Left lobe of liver (tissue), 2 donors: ENCODE measurements at places on chromosomes 16 and 17. TPM values are rescaled to one million over a fixed set of nuclear protein-coding genes. Genes with fewer than 3 reads are reported as not detected.
A peak's percentile ranks its signal among the peaks of the same experiment; 100 is the strongest.

C1QTNF1 gene
- 15.5 TPM for total RNA-seq

RUNDC3A gene
- total RNA-seq = not detected

TBC1D28 gene
- total RNA-seq = not detected

SYCE1L gene
- 0.65 TPM for total RNA-seq

PIK3R5 gene
- 3.3 TPM for total RNA-seq

ZFPM1 gene
- total RNA-seq = 14.6 TPM

MMP28 gene
- 0.45 TPM for total RNA-seq

DNA sequence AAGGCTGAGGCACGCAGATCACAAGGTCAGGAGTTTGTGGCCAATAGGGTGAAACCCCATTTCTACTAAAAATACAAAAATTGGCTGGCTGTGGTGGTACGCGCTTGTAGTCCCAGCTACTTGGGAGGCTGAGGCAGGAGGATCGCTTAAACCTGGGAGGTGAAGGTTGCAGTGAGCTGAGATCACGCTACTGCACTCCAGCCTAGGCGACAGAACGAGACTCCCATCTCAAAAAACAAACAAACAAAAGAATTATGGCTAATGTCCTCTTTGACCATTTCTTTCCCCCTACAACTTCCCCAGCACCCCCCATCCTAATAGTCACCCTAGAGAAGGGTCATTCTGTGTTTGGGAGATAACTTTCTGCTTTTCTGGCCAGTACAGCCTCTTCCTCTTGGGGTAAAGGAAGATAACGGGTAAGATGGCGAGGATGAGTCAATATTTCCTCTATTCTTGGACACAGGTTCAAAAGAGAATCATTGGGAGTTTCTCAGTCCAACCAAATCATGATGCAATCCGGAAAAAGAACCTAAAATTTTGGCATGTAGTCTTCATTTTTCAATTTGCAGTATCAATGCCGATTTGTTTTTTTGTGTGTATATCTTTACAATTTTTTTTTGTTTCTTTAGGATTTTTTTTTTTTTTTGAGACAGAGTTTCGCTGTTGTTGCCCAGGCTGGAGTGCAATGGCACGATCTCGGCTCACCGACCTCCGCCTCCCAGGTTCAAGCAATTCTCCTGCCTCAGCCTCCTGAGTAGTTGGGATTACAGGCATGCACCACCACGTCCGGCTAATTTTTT, 107.6 kb upstream of the MED13 start:
- no peak for DNase-seq

DNA sequence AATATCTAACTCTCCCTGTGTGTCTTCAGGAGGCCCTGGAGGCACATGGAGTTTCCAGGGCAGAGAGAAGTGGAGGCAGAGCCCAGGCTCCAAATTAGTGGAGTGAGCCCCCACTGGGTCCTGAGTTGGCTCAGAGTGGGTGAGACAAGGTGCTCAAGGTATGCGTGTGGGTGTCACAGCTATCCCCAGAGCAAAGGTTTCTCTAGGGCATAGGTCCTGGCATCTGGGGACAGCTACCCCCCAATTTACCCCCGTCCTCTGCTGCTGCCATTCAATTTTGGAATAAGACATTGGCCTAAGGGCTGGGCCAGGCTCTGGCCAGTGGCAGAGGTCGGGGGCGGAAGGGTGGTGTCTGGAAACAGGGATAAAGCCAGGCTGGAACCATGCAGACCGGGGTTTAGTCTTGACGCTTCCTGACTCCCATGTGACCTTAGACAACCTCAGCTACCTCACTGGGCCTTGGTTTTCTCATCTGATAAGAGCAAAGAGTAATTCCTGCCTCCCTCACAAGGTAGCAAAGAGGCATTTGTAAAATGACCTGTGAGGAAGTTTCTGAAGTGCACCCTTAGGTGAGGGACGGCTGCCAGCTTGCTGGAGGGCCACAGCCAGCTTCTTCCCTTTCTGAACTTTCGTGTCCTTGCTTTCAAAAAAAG, 78.2 kb upstream of the TMEM97 start:
- no peak for DNase-seq

GRCh38 chr17:50266384-50267073, 7.7 kb upstream of the TMEM92 start:
- DNase-seq = peak; percentile 59

- DNase-seq = no peak
Measured at GRCh38 chr16:85365120-85365519, 248.0 kb upstream of the GSE1 start.

DNA sequence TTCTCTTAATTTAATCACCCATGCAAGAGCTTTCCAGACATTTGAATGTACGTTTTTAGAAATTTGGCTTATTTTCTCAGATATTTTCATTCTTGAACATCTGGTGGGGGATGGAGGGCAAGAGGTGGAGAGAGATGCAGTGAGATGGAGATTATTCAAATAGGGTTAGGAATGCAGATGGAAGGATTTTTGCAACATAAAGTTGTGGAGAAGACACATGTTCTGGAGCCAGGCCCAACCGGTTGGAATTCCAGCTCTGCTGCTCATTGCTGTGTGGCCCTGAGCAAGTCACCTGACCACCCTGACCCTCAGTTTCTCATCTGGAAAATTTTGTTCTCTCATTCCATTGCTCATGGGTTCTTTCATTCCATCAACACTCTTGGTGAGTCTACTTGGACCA, 66.9 kb downstream of the IRX3 start:
- DNase-seq = no peak

- DNase-seq = no peak
Measured at GRCh38 chr16:1557074-1557473, 23.6 kb downstream of the TMEM204 start.

- no peak for DNase-seq
Measured at GRCh38 chr16:85539084-85539483, 74.0 kb upstream of the GSE1 start.

DNA sequence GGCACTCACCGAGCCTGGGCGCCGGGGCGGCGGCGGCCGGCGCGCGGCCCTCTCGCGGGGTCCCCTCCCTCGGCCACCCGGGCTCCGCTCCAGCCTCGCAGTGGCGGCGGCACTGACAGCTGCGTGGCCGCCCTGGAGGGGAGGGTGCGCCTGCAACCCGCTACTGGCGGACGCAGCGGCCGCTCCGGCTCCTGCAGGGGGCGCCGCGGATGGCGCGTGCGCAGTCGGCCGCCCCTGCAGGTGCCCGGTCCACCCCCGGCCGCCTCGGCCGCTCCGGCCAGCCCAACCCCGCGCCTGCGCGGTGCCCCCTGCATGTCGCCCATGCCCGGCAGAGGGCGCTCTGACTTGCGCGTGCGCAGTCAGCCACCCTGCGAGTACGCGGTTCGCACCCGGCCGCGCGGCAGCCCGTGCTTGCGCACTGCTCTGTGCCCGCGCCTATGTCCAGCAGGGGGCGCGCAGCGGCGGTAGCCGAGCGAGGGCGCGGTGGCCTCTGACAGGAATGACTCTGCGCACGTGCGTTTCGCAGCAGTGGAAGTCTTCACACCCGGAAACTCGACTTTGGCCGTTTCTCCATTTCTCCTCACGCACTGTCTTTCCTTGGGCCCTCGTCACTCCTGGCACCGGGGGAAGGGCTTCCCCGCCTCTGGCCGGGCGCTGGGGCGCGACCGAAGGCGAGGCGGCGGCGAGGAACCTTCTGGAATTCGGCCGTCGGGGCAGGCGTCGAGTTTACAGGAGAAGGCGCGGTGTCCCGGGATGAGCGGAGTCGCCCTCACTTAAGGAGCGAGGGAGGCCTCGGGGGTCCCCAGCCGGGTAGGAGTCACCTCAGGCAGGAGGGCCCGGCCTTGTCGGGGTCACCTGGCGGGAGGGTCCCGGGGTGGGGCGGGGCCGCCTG, at the start of gene ABCA3:
Gene ABCA3 (minus strand): TSS at position 165 of the 892 bp plus-strand sequence. CDS start 14,262 bp downstream, outside the sequence.
- DNase-seq = peak; percentile 96

GRCh38 chr16:81539009-81539758, 94.6 kb downstream of the CMIP start:
- DNase-seq = no peak

DNA sequence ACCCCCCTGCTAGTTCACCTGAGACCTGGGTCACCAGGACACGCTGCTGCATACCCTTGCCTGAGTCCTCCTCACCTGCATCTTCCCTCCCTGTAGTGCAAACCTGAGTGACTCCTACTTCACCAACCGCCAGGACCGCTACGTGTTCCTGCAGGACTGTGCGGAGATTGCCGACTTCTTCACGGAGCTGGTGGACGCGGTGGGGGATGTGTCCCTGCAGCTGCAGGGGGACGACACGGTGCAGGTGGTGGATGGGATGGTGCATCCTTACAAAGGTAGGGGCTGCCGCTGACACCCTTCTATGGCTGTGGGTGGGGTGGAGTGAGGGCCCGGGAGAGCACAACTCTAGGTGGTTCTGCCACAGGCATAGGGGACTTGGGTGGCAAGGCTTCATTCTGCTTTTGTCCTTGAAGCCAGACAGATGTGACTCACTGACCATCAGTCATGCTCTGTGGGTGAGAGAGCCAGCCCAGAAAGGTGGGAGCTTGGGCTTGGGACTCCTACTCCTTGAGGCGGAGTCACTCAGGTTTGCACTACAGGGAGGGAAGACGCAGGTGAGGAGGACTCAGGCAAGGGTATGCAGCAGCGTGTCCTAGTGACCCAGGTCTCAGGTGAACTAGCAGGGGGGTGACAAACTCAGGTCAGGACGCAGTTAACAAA, 22.3 kb downstream of the PGS1 start:
- no peak for DNase-seq

DNA sequence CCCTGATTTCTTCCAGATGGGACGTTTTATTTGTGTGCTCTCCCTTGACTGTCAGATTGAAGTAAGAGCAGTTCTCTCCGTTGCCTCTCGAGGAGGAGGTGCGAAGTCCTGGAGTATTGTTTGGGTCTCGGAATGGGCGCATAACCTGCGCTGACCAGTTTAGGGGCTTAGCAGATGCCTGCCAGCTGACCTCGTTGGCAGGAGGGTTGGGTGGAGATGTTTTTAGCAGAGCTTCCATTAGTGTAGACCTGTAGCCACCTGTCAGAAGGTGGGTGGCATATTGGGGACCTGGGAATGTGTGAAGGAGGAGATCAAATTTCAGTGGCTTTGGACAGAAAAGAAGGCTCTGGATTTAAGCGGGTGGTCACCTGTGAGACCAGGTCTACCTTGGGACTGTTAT, 3.6 kb downstream of the RASD1 start:
- DNase-seq = no peak

DNA sequence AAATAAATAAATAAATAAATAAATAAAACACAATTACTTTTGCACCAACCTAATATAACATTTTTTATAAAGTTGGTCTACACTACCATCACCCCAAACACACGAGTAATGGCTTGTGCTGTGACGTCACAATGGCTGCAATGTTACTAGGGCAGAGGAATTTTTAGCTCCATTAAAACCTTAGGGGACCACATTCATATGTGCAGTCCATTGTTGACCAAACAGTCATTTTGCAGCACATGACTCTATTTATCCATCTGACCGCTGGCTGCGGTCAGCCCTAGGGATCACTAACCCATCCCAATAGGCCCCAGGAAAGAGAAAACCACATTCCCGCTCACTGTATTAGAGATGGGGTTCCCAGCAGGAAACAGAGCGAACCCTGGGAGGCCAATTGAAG, 9.6 kb downstream of the CDH5 start:
- DNase-seq = no peak

- DNase-seq = no peak
Measured at GRCh38 chr17:4913994-4914393, 11.1 kb upstream of the CHRNE start.

DNA sequence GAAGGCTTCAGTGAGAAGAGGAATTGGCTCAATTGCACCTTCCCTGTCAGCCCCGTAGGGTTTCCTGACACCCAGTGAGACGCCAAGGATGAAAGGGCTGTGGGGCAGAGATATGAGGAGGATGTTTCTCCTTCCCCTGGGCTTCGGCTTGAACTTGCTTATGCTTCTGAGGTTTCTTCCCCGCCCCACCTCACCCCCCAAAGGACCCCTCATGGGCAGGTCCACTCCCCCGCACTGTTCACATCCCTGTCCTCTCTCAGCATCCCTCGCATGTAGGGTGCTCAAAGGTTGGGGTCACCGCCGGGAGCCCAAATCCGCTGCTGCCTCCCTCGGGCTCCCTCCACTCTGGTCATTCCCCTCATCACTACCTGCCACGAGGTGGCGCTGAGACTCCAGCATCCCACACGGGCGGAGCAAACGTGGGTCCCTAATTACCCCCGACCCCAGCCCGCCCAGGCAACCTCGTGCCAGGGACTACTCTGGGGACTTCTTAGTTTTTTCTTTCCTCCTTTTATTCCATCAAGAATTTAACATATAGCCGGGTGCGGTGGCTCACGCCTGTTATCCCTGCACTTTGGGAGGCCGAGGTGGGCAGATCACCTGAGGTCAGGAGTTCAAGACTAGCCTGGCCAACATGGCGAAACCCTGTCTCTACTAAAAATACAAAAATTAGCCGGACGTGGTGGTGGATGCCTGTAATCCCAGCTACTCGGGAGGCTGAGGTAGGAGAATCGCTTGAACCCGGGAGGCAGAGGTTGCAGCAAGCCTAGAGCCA, 3.3 kb upstream of the TRARG1 start:
- peak; percentile 57 for DNase-seq

GRCh38 chr17:50541402-50541715, 5.6 kb upstream of the SPATA20 start:
- DNase-seq = no peak

DNA sequence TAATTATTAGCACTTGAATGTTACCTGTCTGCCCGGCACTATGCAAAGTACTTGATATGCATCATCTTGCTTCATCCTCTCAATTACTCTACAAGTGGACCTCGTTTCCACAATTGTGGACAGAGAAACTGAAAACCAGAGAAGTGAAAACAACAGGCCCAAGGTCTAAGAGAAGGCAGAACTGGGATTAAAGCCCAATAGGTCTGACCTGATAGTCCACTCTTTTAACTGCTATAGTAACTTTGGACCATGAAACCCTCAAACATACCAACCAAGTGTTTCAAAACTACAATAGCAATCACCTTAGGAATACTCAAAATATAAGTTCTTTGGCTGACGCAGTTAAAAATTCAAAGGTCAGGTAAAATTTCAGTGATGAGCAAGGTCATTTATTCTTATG, 7.3 kb downstream of the STAT3 start:
- no peak for DNase-seq

DNA sequence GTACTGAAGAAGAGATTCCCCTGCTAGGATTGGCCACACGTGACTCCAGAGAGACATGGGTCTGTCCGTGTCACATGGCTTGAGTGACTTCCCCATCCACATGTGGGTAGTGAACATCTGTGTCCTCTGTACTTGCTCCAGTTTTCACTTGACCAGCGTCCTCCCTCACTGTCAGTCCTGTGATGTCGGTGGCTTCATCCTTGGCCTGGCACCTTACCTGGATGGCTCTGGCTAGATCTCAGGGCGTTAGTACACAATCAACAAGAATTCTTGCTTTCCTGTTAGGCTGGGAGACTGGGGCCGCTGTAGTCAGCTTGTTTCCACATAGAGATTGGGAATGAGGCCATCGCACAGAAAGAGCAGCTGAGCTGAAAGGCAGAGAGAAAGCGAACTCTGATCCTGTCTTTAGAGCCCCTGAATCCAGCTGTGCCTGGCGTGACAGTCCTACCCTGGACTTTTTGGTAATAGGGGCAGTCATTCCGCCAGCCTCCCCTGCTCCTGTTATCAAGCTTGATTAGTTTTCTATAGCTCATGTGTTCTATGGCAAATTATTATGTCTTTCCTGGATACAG, 227.3 kb downstream of the SNX29 start:
- no peak for DNase-seq

DNA sequence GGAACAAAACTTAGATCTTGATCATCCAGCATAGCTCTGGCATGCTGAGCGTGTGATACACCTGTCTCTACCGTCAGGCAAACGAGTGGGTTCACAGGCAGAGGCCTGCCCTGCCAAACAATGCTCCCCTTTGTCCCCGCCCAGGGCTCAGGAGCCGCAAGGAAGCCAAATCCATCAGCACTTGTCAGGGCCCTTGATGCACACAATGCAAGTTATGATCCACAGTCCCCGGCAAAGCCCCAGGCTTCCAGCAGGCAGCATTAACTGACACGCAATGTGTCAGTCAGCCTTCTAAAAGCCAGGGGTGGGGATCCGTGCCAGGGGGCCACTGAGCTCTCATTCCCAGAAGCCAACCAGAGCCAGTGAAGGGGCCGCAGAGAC, 460.9 kb downstream of the SLC39A11 start:
- DNase-seq = no peak
